Uterine smooth muscle cell (primary cell): ENCODE measurements at places on chromosomes 11 and 22. TPM values are rescaled to one million over a fixed set of nuclear protein-coding genes. Genes with fewer than 3 reads are reported as not detected.

WT1 gene
- total RNA-seq: 6.9 and 13.8 TPM in 2 replicates

MAPK8IP2 gene
- total RNA-seq: 0.33 and 0.37 TPM in 2 replicates

CFAP68 gene
- total RNA-seq: 7.0 and 9.0 TPM in 2 replicates

CAPRIN1 gene
- 173 and 215 TPM in 2 replicates for total RNA-seq
